ENCODE measurements at places on chromosomes 5 and 9. TPM values are rescaled to one million over a fixed set of nuclear protein-coding genes. Genes with fewer than 3 reads are reported as not detected.

Gene CER1
- total RNA-seq = not detected

Gene LRRTM2
- total RNA-seq = not detected

Gene ERGIC1
- total RNA-seq = 372 TPM

Gene TMEM215
- total RNA-seq = not detected

Gene ZNF189
- total RNA-seq = 6.8 TPM

Gene STK32A
- 0.24 TPM for total RNA-seq

Gene RAB14
- total RNA-seq = 50.1 TPM

Gene FBXW11
- total RNA-seq = 36.7 TPM

Gene IL5
- total RNA-seq = not detected

Gene GFRA3
- total RNA-seq = not detected

Measured in A549 treated with Hydrocortisone at 1 μM for 4 hours (cell line).